ENCODE measurements at places on chromosomes 11 and 22.

DNA sequence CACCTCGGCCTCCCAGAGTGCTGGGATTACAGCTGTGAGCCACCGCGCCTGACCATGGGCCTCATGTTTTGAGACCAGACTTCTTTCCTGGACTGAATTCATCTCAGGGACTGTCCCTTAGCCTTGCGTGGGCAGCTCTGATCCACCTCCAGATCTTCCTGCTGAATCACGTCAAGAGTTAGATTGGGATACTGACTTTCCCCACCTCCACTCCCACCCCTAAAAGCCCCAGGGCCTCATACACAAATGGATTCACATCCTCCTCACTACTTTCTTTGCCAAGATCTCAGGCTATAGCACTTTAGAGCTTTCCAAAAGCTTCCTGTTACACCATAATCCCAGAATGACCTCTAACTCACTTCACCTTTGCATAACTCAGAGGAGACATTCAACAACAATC lies 12.1 kb downstream of the CCDC87 start:
- DNase-seq: no peak

GRCh38 chr22:33302549-33302948 lies 244.4 kb upstream of the SYN3 start:
- DNase-seq: no peak

GRCh38 chr11:44967930-44968496 lies 17.3 kb upstream of the TP53I11 start:
- DNase-seq: no peak

- no peak for DNase-seq
These were observed 250.1 kb downstream of the DDX10 start for GRCh38 chr11:108914981-108915380.

DNA sequence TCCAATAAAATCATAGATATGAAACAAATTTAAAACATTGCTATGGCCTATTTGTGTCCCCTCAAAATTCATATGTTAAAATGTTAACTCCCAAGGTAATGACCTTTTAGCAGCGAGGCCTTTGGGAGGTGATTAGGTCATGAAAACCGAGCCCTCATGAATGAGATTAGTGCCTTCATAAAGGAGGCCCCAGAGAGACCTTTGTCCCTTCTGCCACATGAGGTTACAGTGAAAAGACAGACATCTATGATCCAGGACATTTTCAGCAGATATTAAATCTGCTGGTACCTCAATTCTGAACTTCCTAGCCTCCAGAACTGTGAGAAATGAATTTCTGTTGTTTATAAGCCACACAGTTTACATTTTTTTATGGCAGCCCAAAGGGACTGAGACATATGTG lies 171.7 kb downstream of the MPPED1 start:
- no peak for DNase-seq

DNA sequence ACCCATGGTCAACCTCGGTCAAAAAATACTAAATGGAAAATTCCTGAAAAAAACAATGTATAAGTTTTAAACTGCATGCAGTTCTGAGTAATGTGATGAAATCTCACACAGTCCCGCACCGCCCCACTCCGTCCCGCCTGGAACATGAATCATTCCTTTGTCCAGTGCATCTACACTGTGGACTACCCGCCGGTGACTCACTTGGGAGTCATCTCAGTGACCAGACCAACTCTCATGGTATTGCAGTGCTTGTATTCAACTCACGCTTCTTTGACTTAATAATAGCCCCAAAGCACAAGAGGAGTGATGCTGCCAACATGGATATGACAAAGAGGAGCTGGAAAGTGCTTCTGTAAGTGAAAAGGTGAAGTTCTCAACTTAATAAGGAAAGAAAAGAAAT lies 48.8 kb downstream of the ARHGAP32 start:
- DNase-seq: no peak

- no peak for DNase-seq
These were observed at the start of gene CNIH2 for GRCh38 chr11:66277471-66278362. TSS of gene CNIH2 (plus strand) at chr11:66278175. CDS start at chr11:66278457, 282 bp downstream.

DNA sequence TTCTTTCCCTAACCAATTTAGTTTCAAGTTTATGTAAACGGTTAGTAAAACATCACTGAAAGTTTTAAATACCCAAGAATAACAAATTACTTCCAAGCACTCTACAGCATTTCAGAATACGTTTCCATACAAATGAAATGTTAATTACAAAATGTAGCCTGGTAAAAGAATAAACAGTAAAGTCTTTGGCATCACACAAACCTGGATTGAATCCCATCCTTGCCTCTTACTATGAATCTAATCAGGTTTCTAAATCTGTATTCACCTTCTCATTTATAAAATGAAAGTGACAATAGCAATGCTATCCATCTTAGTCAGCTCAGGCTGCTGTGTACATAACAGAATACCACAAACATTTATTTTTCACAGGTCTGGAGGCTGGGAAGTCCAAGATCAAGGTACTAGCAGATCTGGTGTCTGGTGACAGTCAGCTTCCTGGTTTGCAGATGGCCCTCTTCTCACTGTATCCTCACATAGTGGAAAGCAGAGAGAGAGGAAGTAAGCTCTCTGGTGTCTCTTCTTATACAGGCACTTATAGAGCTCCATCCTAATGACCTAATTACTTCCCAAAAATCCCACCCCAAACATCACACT lies 19.2 kb downstream of the FAM168A start:
- no peak for DNase-seq

GRCh38 chr11:130449996-130450769 lies 1.7 kb downstream of the ADAMTS15 start:
- DNase-seq: no peak

DNA sequence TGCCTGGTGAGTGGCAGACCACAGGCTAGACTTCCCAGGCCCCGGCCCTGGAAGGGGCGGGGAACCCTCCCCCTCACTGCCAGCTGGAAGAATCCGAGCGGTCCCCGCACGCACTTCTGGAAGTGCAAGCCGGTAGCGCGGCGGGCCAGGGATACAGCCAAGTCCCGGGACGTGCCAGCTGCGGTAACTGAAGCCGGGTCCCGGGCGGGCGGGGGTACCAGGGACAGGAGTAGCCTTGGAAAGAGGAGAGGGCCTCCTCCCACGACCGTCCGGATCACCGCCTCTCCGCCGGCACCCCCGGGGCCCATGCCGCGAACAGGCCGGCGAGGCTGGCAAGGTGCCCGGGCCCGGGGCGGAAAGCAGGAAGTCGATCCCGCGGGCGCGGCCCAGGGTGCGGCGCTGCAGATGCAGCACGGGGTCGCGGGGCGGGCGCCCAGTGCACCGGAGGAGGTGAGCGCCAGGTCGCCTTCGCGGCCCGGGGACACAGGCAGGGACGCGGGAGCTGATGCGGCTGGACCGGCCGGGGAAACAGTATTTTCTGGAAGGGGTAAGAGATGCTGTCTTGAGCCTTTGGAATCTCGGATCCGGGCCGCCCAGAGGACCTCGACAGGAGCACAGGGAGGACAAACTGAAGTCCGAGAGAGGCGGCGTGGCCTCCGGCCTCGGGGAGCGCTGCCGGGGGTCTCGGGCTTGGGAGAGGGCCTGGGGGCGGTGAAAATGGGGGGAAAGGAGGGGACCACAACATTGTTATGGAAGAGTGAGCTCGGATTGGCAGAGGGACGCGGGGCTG lies 783 bp upstream of the SLC35C1 start:
- DNase-seq: no peak

DNA sequence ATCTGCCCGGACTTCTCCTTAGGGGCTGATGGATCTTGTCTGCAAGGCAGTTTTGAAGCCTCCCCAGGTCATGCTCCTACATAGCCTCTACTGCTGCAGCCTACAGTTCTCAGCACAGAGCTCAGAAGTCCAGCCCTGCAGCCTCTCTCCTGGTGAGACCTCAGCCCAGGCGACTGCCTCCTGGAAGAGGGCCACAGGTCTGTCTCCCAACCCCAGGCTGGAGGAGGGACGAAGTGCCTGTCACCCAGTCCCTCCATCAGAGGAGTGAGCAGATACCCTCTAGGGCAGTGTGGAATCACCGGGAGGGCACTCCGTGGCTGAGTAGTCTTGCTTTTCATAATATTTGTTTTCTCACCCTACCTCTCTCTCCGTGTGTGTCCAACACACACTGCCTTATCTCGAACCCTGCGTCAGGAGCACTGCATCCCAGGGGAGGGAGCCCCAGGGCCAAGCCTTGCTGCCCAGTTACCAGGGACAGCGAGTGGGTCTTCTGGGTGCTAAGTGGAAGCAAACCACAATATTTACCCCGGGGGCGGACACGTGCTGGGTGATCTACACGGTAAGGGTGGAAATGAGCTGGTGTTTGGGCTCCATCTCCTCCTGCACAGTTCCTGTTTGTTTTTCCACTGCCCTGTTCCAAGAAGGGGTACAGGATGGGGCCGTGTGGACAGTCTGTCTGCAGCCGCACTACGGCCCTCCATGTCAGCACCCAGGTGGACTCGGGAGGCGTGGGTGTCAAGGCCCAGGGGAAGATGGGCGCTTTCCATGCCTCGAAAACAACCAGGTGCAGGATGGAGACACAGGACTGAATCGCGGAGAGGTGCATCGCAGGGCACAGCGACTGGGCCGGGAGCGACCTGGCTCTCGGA lies 133.7 kb upstream of the HSD17B12 start:
- DNase-seq: no peak

- no peak for DNase-seq
These were observed 34.5 kb downstream of the CPT1A start for GRCh38 chr11:68806931-68807844.

DNA sequence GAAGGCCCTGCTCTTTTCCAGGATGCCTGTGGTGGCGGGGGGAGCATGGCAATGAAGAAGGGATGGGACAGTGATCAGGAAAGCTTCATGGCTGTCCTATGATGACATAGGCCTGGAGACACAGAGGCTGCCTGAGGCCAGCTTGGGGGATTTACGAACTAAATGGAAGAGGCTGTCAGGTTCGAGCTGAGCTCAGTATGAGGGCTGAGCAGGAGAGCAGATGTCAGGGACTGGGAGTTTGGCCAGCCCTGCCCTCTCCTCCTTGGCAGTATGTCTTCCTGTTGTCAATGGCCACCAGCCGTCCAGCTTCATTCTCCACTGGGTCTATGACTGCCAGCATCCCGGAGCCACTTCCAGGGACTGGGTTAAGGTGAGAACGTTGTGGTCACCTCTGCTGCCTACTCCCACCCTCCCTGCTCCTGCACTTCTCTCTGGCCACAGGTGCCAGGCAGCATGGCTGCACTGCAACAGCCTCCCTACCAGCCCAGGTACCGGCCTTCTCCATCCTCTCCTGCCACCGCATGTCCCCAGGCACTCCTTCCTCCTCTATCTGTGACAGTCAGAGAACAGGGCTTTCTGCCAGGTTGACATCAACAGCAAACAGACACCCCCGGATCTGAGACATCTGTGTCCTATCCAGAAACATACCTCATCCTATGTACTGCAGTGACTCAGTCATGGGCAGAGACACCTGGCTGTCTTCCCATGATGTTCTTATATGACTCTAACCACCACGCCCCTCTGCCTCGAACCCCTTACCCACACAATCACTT lies 75.1 kb downstream of the KIRREL3 start:
- no peak for DNase-seq

DNA sequence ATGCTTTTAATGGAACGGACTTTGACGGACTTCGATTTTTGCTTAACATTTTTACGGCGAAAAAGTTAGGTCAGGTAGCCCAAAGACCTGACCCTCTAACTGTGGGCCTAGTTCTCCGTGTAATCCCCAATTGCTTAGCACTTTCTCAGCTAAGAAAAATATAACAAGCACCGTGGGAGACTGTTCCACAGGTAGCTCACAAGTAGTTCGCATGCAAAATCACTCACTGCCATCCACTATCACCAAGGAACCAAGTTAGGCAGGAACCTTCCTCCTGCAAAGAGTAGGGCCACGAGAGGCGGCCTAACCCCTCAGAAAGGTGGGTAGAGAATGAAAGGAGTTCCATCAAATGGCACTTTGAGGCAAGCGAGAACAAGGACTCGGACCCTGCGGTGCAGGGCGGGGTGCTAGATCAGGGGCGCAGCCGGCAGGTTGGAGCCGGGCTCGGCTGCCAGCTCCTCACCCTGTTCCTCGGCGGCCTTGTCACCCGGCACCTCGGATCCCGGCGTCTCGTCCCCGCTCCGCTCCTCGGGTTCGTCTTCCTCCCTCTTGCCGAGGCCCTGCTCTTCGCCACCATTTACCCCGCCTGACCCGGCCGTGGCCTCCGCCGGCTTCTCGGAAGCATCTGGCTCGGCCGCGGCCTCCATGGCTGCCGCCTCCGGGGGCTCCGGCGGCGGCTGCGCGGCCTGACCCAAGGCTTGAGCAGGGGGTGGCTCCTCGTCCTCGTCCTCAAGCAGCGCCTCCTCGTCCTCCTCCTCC lies 922 bp downstream of the HNRNPUL2 start:
- no peak for DNase-seq

DNA sequence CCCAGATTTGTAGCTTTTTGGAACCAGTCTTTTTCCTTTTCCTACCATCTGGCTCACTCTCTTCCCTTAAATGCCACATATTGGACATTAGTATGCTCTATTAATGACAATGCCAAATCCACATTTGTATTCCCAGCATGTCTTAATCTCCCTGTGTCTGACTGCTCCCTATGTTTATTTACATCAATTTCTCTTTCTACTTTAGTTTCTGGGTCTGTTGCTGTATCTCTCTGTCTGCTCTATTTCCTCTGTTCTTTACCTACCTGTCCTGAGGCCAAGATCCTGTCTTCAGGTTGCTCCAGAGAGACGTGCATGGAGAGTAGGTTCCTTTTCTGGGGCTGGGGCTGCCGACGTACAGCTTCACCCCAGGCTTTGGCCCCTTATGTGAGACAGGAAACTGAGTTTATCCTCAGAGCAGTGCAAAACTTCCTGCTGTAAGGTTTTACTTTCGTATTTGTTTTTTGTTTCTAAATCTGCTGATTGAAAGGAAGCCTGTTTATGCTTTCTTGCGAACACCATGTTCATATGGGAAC lies 25.6 kb downstream of the OR2AG2 start:
- no peak for DNase-seq

DNA sequence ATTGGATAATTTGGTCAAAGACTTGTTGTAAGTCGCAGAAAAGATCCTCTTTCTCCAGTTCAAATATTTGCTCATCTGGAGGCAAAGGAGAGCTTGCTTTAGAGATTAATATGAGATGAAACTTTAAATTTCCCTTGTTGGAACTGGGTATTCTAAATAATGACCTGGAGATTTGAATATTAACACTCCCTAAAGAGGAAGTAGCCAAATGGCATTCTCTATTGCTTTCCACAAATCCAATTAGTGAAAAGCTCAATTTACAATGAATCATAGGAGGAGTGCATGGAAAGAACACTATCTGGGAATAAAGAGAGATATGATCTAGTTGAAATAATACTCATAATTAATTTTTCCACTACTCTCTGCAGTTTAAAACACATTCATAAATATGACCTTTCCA lies 641.6 kb upstream of the TENM4 start:
- no peak for DNase-seq

DNA sequence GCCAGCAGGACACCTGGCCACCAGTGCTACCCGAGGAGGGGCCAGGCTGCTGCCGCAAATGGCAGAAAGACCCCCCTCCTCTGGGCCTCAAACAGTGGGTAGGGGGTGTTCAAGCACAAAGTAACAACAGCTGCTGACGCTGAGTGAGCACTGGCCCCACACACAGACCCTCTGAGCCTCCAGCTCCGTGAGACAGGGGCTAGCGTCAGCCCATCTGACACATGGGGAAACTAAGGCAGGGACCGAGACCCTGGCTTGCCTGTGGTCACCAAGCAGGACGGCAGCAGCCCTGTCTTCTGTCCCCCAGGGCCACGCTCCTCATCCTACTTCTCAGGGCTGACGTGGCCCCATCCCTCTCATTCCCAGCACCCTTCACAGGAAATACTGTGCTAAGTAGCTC lies 36.5 kb downstream of the NUP50 start:
- no peak for DNase-seq

Measured in NCI-H1436 treated with DMSO at 0.1 percent for 48 hours (cell line).